Endothelial cell (in vitro differentiated cells): ENCODE measurements at places on chromosomes 5 and 9.

DNA sequence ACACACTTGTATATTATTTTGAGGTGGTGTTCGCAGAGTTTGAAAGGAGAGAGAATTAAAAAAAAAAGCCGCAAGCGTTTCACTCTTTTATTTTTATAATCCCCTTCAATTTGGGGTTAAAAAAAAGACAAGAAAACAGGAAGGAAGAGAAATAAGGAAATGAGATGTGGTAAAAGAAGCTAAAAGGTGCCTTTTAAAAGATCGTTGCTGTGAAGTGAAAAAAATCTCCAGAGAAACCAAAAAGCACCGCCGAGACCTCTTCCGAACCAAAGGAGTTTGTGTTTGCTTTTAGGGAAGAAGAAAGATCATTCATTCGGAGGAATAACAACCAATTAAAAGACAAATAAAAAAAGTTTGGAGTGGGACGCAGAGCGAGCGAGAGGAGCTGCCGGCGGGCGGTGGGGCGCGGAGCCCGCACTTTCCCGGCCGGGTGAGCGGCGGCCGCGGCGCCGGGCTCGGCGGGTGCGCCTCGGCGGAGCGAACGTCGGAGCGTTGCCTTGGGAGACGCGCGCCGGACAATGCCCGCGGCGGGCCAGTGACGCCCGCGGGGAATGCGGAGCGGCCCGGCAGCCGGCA is 355 bp downstream of the TLE4 start:
- DNase-seq = peak; percentile 74

- DNase-seq = no peak
Measured at GRCh38 chr9:16134351-16134750, 581.5 kb downstream of the CCDC171 start.

DNA sequence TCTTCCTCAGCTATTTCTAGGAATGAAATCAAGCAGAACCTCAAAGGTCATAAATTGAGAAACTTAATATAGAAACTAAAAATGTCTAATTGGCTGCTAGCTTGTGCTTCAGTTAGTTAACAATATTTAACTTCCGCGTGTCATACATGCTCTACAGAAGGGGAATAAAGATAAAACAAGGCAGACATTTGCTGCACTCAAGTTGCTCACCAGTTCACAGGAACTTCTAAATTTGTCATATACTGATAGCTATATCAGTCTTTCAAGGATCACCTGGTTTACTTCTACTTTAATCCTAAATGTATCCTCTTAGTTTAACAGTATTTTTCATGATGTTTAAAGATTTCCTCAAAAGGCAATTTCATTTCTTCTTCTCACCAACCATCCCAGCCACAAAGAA is 8.4 kb downstream of the CCNH start:
- no peak for DNase-seq

DNA sequence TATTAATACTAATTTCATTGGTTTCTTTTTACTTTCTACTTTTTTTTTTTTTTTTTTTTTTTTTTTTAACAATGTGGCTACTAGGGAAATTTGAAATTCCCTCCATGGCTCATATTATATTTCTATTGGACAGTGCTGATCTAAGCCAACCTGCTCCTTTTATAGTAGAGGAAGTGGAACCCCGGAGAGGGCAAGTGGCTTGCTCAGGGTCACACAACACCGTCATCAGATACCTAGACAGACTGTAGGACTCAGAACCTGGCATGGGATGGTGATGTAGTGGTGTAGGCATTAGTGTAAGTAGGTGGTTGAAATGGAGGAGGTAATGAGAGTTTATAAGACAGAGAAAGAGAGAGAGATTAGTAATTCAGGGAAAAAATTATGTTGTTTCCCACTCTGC is 10.8 kb downstream of the ZNF618 start:
- no peak for DNase-seq

DNA sequence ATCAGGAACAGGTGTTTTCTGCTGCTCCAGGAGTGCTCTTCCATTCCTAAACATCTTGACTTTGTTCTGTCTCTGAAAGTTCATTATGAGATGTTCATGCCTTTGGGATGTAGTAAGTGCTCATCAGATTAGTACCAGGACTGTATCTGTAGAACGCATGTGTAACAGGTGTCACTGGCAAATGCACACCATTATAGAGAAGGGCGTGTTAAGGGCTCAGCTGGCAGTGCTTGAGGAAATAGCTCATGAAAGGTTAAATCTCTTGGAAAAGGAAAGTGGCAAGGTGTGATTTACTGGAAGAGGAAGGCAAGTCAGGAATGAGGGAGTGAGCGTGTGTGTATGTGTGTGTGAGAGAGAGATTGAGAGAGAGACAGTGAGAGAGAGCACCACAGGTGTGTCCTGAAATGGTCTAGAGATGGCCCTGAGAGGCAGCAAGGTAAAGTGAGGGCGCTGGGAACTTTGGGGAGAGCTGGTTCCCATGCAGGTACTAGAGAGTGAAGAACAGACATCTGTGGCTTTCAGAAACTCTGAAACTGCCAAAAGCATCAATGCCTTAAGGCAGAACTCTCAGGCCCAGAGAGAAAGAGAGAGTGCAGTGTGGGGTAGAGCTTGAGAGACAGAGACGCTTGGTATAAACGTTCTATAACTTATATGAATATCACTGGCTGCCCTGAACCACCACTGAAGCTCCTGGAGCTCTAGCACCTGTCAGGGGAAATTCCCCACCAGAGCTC is 13.7 kb upstream of the CXCL14 start:
- DNase-seq = no peak

GRCh38 chr9:75382126-75382525 is 293.8 kb downstream of the OSTF1 start:
- DNase-seq = no peak

- no peak for DNase-seq
Measured at GRCh38 chr9:127654619-127655018, 42.5 kb downstream of the STXBP1 start.

DNA sequence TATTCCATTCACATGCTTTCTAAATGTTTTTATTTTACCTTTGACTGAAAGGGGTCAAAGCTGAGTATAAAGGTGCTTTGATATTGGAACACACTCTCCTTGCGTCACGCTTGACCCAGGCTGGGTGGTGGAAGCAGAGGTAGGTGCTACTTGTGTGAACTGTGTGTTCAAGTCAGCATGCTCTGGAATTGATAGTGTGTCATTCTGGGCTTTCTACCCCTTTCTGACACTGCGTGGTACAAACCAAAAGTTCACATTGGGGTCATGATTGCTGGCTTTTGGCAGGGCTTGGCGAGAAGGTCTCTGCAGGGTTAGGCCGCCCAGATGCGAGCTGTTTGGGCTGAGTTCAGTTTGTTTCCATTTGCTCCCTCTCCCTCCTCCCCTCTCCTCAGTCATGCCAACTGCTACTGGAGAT is 131.8 kb downstream of the ADAMTSL1 start:
- no peak for DNase-seq

- peak; percentile 8 for DNase-seq
Measured at GRCh38 chr5:151253605-151253950, 593 bp downstream of the GM2A start.

GRCh38 chr5:159515909-159516415 is 185.7 kb upstream of the IL12B start:
- peak; percentile 79 for DNase-seq

DNA sequence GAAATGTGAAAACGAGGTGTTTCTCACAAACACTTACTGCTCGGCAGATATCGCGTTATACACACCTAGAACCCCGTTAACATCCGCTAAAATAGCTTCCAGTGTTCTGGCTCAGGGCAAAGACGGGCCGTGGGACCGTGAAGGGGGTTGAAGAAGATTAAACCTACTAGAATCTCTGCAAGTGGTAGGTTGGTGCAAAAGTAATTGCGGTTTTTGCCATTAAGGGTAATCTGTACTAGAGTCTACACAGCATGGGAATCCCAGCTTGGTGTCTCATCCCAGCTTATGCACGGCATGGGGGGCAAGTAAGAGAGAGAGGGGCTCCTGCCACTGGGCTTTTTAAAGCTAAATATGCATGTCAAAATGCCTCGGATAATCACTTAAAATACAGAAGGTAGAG is 43.9 kb downstream of the HRH2 start:
- DNase-seq = no peak

DNA sequence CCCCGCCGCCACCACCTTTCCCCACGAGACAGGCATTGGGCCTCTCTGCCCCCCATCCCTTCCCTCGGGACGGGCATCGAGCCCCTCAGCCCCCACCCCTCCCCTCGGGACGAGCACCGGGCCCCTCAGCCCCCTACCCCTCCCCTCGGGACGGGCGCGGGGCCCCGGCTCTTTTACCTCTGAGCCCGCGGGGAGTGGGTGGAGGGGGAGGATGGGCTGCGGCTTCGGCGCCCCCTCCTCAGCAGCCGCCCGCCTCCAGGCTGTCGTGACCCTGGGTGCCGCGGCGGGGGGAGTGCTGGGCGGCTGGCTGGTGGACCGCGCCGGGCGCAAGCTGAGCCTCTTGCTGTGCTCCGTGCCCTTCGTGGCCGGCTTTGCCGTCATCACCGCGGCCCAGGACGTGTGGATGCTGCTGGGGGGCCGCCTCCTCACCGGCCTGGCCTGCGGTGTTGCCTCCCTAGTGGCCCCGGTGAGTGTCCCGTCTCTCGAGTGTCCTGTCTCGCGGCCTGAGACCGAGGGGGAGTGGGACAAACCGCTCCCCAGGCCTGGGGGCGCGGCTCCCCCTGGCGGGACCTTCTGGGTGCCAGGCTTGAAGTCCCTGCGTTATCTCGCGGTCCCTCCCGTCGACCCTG is 791 bp downstream of the SLC2A8 start:
- DNase-seq = peak; percentile 41

- no peak for DNase-seq
Measured at GRCh38 chr5:85484982-85485574, 1100.4 kb upstream of the EDIL3 start.

- DNase-seq = no peak
Measured at GRCh38 chr9:127283917-127284497, 19.4 kb downstream of the GARNL3 start.

DNA sequence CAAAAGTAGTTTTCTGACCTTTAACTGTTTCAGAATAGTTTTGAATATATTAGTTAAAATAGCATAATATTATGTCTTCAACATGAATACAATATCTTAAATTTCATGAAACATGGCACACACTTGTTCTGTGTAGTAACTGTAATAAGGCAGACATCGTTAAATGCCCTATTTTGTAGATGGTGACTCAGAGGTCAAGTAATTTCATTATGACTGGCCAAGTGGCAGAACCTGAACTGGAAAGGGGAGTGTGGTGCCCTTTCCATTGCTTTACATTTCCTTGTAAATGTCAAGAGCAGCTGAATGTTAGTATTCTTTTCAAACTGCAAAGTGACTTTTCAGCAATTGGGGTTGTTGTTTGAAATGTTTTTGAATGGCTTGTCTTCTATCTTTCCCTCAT is 201.2 kb upstream of the CDKN2B start:
- DNase-seq = no peak

DNA sequence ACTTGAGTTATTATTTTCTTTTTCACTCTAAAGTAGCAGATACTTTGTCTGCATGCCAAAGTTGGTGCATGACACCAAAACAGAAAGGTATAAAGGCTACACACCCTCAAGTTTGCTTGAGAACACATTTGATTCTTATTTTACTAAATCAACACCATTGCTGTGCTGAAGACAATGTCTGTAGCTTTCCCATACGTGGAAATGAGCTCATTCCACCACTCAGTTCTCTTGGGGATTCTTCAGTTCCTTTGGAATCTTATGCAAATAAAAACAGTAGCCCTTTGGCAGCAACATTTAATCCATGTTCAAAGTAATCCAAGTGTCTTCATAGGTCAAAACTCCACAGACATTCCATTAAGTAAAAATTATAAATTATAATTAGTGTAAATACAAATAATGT is 264.9 kb downstream of the TLE1 start:
- DNase-seq = no peak

DNA sequence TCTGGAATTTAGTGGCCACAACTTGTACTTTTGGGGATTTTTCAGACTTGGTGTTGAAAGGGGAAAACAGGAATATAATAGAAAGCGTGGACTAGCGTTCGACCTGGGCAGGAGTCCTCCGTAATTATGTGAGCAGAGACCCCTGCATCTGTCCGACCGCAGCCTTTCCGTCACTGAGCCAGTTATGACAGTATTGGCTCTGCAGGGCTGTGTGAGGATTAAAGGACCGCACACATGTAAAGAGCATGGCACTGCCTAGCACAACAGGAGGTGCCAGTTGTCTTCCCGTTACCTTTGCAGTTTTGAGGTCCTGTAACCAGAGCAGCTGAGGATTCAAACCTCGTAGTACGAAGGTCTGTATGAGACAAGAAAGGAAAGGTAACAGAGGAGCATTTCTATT is 1.2 kb downstream of the B4GALT7 start:
- no peak for DNase-seq

DNA sequence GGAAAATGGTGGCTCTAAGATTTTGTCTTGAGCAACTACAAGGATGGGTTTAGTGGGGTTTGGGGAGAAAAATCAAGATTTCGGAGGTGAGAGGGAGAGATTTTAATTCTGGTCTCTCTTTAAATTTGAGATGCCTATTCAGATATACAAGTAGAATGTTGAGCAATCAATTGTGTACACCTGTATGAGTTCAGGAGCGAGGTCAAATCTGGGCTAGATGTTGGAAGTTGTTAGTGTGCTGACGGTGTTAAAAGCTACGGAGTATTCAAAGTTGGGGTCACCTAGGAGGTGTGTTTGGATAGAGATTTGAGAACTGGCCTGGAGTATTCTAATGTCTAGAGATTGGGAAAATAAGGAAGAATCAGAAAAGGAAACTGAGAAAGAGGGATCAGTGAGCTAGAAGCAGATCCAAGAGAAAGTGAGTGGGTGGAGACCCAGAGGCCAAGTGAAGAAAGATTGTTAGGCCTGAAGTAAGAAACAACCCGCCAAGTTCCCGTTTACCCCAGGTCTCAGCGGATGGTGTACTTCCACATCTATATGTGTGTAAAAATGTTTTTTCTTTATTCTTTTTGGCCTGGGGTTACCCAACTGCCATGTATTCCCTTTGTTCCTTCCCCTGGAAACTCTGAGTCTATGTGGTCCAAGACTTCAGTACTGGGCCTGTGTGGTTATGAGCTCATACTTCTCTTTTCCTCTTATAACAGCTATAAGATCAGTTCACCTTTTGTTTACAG is 11.9 kb upstream of the ARHGAP26 start:
- DNase-seq = no peak

GRCh38 chr5:111453295-111453694 is 59.0 kb downstream of the STARD4 start:
- no peak for DNase-seq

GRCh38 chr5:169832845-169833244 is 147.4 kb downstream of the INSYN2B start:
- no peak for DNase-seq

- no peak for DNase-seq
Measured at GRCh38 chr5:68074633-68075032, 140.9 kb upstream of the PIK3R1 start.

DNA sequence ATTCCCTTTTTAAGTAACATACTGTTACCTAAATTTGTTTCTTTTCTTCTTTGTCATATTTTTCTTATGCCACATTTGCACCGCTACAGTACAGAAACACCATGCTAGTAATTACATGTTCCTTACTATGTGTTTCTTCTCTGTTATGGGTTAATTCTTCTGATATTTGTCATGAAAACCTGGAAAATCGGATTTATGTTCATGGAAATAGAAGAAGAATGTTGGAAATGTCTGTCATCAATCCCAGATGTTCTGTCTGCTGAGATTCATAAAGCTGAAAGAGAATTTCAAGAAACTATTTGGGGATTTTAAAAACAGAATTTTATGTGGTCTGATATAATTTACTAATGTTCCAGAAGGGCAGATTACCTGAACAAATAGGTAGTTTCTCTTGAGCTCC is 305.2 kb upstream of the NREP start:
- no peak for DNase-seq
